ENCODE measurements at places on chromosomes 4 and X.

DNA sequence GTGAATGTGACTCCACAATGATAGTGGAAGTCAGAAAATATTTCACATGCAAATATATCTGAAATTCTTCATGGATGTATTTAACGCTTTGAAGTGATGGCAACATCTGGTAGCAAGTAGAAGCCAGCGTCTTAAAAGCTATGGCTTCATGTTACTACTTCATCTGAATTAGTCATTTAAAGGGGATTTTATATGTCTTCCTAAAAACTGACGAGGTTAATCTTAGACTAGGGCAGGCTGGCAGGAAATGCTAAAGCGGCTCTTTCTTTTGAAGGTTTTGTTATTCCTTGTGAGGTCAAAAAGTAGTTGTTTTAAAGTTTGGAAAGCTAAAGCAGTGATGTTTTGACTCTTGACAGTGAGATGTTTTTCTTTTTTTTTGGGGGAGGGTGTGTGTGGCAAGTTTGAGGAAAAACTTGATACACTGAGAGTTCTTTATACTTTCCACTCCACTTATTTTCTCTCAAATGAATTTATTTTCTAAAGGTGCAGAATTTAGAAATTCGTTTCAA is 22.6 kb downstream of the PLS3 start:
- no peak for DNase-seq

DNA sequence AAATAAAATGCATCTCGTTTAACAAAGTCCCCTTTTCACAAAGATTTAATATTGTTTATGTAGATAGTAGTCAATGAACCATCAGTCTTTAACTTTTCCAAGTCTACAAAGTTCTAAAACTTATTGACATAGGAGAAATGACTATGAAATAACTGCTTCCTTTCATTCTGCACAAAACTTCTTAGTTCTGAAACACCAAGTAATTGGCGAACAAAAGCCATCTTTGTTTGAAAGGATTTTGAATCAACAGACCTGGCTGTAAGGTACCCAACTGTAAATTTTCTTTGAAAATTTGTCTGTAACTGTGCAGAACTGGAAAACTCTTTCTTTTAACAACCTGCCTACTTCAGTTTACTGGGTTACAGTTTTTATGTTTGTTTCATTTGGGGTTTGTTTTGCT is 25.9 kb downstream of the LEF1 start:
- no peak for DNase-seq

DNA sequence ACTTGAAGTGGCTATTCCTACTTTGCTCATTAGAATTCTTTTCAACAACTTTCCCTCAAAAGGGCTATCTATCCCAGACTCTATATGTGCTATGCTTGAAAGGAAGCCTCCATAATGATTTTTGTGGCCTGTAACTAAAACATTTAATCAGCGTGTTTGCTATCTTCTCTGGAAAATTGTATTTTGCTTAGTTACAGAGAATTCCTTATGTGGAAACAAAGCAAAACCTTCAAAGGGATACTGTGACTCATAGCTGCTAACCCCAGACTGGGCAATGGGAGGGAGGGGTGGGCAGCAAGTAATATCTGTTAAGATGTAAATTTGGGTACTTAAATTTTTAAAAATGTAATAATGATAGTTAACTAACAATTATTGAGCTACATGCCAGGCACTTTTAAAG is 3.7 kb downstream of the SLC25A14 start:
- no peak for DNase-seq

GRCh38 chrX:125654501-125654900 is 334.8 kb downstream of the TEX13C start:
- no peak for DNase-seq

DNA sequence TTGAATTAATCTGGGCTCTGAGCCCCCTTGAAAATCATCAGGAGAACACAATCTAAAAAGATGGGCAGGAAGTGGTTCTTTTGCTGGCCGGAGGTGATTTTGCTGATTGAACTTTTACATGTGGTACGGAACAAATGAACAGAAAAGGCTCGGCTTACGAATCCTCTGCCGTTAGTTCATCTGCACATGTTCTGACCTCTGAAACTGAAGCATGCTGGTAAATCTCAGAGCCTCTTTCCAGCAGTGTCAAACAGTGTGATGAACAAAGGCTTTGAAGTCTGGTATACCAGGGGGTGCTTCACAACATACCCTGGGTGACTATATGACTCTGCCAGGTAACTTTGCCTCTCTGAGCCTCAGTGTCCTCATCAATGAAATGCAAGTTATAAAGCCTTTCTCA is 194.2 kb upstream of the C1QTNF7 start:
- no peak for DNase-seq

- no peak for DNase-seq
Observed at GRCh38 chr4:159142241-159142640, 39.4 kb downstream of the RAPGEF2 start.

- DNase-seq, result no peak
Observed at GRCh38 chrX:111876646-111877045, 665 bp downstream of the TRPC5OS start.

DNA sequence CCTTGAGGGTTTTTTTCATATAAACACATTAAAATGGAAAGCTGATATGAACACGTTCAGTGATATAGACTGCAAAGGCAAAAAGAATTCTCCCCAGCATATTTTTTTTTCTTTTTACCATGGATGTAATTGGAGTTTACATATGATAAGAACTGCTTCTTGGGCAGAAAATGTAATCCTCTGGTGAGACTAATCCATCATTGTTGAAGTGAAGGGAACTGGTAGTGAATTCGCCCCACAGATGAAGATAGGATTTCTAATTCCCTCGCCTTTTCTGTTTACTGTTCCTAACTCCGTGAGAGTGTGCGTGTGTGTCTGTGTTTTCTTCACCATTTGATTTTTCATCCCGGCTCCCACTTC is 88.9 kb downstream of the GPR143 start:
- no peak for DNase-seq

GRCh38 chrX:122552286-122552800 is 631.7 kb upstream of the GRIA3 start:
- DNase-seq, result no peak

DNA sequence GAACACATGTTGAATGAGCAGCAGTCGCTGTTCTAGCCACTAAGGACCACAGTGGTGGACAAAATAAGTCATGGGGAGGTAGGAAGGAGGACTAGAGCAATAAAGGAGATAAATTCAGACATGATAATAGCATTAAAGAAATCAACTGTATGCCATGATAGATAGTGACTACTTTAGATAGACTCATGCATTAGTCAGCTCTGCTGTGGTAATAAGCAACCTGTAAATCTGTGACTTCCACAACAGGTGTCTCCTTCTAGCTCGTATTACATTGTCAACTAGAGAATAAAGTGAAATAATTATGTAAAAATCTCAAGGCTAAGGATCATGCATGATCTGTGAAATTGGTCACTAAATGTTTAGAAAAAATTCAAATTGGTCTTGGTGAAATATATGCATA is 77.9 kb downstream of the WWC2 start:
- no peak for DNase-seq

All from CD4-positive, alpha-beta T cell treated with Interleukin-15 for 4 hours (primary cell).